CD4-positive, alpha-beta T cell treated with Interleukin-12 subunit alpha and Interleukin-12 subunit beta, for 1 hour (primary cell): ENCODE measurements at places on chromosomes 7 and 10.
A peak's percentile ranks its signal among the peaks of the same experiment; 100 is the strongest.

- no peak for DNase-seq
Measured at GRCh38 chr7:105204953-105205352, 183.8 kb downstream of the SRPK2 start.

DNA sequence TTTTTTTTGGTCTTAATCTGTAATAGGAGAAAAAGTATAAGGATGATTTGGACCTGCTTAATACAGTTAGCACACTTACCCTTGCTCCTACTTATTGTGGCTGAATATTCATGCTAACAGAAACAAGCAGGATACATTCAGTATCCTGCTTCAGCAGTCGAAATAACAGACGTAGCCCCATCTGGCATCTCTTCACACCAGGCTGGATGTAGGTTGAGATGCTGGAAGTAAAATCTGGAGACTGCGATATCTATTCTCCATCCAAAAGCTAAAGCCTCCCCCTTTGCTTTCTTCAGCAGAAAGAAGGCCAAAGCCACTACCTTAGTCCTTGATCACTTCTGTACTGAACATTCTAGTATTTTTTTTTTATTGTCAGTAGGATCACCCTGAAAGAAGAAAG, 537.4 kb downstream of the AUTS2 start:
- DNase-seq, result no peak

GRCh38 chr10:89308736-89309135, 6.9 kb downstream of the IFIT2 start:
- DNase-seq, result no peak

- peak; percentile 1 for DNase-seq
Measured at GRCh38 chr10:34121781-34122622, 693.1 kb downstream of the PARD3 start.

GRCh38 chr10:73263693-73264347, 11.4 kb upstream of the MRPS16 start:
- peak; percentile 26 for DNase-seq

GRCh38 chr10:7485244-7485556, 74.4 kb upstream of the SFMBT2 start:
- DNase-seq, result no peak

DNA sequence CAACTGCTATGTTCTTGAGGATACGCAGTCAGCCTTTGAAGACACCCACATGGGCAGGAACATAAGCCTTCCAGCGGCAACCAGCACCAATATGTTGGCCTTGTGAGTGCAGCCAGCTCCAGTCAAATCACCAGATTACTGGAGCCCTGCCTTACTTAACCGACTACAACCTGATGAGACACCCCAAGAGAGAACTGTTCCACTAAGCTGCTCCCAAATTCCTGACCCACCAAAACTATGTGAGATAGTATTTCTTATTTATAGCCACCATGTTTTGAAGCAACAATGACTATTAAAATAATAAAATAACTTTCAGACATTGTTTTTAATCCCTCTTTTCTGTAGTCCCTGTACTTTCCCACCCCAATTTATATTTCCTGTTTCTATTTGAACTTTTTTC, 179.6 kb downstream of the ADK start:
- DNase-seq, result no peak
